Epithelial cell of proximal tubule (primary cell): ENCODE measurements at places on chromosomes 2 and 18.

DNA sequence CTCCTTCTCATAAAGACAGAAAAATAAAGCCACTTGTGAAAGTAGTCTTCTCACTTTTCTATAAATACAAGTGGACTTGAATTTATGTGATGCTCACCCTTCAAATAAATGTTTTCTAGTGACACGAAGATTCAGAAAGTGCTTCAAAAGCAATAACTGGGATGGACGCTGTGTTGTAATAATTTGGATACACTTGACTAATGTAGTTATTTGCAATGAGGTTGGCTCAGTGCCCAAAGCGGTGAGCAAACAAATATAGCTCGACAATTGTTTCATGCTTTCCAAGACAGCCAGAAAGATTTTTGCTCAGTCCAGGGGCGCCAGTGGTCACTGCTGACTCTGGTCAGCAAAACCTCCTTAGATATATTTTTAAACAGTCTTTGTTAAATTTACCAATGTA is 278.6 kb upstream of the KLHL14 start:
- no peak for DNase-seq

GRCh38 chr2:170578606-170579005 is 136.5 kb upstream of the SP5 start:
- no peak for DNase-seq

DNA sequence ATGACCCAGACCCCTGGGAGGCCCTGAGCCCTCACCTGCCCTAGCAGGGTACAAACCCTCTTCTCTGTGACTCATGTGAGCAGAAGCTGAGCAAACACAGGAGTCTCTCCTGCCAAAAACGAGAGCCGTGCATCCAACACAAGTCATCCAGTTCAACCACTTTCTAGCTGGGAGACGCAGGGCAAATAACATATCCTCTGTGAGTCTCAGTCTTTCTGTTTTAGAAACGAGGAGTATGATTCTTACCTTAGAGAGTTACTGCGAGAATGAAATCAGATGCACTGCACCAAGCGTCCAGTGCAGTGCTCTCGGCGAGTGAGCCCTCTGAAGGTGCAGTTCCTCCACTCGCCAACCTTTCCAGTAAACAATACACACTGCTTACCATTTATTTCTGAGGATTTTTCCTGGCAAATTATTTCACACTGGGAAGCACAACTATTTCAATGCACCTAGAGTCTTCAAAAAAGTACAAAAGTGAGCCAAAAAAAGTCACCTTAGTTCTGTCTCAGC is 331.8 kb upstream of the MYT1L start:
- DNase-seq, result no peak

GRCh38 chr2:237492137-237492890 is 5.3 kb downstream of the MLPH start:
- DNase-seq, result no peak

GRCh38 chr18:67581178-67581577 is 64.7 kb upstream of the DSEL start:
- DNase-seq, result no peak

DNA sequence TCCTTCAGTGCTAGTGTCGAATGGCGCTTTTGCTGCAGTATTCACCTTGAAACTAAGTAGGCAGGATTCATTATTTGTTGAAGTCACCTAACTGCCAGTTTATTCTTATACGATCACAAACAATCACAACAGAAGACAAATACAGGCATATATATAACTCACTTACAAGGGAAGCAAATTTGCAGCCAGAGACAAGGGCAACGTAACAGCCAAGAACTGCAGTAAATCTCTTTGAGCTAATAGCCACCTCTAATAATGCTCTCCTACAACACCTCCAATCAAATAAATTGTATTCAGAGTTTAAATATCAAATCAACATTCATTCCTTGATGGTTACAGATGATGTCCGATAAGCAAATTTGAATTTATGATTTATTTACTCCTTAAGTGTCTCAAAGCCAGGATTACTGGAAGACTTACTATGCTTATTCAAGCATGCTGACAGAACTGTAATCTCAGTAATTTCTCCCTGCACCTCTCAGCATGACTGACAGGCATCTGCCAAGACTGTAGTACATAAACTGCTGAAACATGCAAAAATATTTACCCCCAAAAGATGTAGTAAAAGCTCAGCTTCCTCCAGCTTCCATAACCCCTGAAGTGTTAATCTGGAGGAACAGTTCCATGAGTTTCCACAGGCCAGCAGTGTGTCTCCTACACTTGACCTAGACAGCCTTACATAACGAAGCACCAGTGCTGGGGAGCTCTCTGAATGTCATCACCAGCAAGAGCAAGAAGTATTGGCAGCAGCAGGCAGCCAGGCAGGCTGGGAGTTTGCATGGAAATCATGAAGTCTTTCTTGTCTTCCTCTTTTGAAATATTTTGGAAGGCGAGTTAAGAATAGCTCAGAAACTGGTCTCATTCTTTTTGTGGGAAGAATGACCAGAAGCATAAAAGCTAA is 20.9 kb upstream of the SCN1A start:
- DNase-seq, result no peak

DNA sequence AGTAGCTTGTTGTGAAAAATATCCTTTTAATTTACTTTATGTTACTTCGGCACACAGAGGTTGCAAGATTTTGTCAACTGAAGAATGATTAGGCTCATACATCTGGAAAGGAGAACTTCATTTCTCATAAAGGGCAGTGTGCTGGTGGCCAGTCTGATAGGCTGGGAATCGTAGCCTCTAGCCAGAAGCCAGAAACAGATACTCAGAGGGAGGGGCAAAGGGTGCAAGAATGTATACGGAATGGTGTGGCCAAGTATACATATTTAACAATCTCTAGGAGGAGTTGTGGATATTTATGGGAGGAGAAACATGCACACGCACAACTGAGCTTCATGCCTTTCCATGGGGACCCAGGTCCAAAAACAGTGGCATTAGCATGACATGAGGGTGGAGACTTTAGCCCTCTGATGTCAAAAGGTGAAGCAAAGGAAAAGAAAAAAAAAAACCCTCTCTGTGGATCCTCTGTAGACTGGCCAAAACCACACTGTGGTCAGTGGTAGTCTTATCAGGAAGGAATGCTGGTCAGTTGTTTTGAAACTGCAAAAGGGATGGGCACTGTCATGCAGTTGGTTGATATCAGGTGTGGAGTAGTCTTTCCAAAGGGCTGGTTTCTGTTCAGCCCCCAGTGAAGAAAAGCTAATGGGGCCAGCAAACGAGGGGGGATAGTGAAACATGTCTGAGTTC is 34.9 kb upstream of the APCDD1 start:
- no peak for DNase-seq

DNA sequence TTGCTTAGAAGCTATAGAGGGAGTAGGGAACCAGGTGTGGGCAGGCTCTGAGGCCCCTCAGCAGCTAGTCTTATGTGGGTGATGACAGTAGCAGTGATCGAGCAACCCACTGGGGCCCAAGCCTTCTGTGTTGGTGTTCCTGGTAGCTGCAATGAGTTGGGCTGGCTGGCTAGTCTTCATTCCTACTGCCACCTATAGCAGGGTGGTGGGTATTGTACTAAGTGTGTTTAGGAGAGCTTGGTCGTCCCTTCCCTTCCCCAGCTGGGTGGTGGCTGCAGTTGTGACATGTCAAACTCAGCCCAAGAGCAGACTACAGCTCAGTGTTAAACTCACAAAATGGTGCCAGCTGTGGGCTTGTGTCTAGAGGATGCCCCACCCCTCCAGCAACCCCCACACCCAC is 486.1 kb upstream of the UBE2E3 start:
- no peak for DNase-seq

DNA sequence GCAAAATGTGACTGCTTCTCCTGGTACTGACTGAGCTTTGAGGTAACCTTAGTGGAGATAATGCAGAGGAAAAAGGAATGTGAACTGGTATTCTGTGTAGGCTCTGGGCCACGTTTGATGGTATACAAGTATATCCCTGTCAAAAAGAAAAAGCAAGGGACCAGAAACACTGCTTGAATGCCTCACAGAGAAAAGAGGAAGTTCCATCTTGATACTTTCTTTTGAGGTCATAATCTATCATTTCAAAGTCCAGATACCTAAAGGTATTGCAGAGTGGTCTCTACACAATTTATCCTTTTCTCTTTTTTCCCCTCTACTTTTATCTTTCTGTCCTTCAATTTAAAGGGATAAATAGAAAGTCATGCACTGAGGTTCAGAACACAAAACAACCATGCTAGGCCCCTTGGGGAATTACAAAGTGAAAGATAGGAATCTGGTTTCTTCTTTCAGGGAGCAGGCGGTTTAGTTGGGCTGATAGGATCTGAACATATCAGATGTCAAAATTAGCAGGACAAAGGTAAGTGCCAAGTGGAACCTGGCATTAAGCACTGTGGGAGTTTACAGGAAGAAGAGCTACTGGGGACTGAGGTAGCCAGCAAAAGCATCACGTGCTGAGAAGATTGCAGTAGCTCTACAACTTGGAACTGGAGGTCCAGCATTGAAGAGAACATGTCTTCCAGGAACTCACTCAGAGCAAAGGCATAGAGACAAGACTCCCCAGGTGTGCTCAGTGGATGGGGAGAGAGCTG is 121.2 kb downstream of the LYPD6 start:
- no peak for DNase-seq

DNA sequence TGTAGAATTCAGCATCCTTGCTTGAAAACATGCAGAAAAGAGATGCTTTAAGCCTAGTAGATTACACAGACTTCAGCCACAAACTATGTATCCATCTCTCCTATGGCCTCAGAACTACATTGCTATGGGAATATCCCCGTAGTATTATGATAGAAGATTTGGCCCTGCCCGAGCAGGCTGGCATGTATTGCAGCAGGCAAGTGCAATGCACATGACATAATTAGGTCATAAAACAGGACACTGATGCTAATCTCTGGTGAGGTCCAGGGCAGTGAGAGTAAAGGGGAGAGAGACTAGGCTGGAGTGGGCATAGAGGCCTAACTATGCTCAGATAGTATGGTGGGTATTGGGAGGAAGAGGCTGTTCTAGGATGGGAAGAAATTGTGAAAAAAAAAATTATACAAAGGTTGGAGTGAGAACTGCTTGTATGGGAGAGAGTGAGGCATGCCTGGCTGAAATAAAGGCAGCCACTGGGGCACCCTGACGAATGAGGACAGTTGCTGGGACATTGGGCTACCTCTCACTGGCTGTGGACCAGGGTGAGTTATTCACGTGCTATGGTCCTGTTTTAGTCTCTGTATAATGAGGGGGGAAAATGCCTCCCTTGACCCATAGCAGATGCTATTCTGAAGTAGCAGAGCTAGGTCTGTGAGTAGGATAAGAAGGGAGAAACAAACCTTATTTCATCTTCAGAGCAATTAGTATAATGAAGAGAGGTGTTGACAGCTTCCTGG is 1.6 kb upstream of the PLA2R1 start:
- no peak for DNase-seq

GRCh38 chr2:177810906-177811305 is 261.7 kb downstream of the PDE11A start:
- DNase-seq, result no peak

DNA sequence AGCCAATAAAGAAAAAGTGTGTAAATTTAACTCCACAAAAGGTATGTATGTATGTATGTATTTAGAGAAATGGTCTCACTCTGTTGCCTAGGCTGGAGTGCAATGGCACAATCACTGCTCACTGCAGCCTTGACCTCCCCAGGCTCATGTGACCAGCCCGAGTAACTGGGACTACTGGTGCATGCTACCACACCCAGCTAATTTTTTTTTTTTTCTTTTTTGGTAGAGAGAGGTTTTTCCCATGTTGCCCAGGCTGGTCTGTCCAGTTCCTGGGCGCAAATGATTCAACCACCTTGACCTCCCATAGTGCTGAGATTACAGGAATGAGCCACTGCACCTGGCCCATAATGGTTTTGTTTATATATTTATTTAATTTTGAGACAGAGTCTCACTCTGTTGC is 67.1 kb downstream of the CERKL start:
- DNase-seq, result no peak

- DNase-seq, result no peak
Measured at GRCh38 chr2:67716895-67717396, 319.8 kb downstream of the ETAA1 start.

GRCh38 chr18:3741333-3741732 is 291.4 kb downstream of the TGIF1 start:
- DNase-seq, result no peak

- no peak for DNase-seq
Measured at GRCh38 chr18:41771973-41772372, 183.1 kb upstream of the PIK3C3 start.

- DNase-seq, result no peak
Measured at GRCh38 chr18:34972765-34973414, 68.3 kb upstream of the MAPRE2 start.

DNA sequence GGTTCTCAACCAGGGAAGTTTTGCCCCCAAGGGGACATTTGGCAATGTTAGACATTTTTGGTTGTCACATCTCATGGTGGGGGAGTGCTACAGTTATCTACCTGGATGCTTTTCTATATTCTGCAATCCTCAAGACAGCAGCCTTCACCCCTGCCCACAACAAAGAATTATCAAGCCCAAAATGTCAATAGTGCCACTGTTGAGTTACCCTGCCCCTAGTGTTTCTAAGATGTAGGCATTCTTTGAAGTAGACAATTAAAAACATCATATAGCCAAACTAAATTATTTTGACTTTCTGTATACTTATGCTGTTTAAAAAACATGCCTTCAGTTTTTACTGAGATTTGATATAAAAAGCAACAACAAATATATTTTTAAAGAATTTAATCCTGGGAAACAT is 48.0 kb downstream of the ABI2 start:
- no peak for DNase-seq

- DNase-seq, result no peak
Measured at GRCh38 chr2:26587994-26588393, 53.2 kb downstream of the CIB4 start.

- no peak for DNase-seq
Measured at GRCh38 chr2:7004636-7005035, 87.4 kb downstream of the RNF144A start.

DNA sequence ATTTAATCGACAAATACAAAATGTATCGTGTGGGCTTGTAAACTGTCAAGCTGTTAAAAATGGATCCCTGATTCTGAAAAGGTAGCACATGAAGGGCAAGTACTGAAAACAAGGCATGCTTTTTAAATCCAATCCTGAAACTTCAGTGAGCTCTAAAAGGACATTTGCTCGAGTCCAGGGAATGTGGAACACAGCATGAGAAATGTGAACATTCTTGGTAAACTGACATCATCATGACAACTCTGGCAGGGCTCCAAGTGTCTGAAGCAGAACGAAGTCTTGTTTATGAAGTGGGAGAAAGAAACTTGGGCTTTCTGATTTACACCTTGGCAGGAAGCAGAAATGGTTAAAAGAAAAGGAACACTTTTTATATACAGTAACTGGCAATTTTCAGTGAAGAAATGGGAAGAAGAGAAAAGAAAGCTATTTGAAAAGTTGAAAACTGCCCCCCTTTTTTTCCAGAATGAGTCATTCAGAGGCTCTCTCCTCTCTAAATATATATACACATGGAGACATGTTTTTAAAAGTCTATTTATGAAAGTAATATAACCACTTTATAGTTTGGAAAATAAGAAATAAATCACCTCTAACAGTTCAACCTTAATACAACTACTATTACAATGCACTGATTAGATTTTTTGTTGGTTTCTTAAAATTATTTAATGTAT is 120.8 kb downstream of the GAREM1 start:
- DNase-seq, result peak; percentile 99

GRCh38 chr2:141021611-141022010 is 1109.2 kb downstream of the LRP1B start:
- DNase-seq, result no peak
